ENCODE measurements at places on chromosomes 2 and 18.

GRCh38 chr2:28395334-28396061 is 2.8 kb downstream of the FOSL2 start:
- DNase-seq = no peak

DNA sequence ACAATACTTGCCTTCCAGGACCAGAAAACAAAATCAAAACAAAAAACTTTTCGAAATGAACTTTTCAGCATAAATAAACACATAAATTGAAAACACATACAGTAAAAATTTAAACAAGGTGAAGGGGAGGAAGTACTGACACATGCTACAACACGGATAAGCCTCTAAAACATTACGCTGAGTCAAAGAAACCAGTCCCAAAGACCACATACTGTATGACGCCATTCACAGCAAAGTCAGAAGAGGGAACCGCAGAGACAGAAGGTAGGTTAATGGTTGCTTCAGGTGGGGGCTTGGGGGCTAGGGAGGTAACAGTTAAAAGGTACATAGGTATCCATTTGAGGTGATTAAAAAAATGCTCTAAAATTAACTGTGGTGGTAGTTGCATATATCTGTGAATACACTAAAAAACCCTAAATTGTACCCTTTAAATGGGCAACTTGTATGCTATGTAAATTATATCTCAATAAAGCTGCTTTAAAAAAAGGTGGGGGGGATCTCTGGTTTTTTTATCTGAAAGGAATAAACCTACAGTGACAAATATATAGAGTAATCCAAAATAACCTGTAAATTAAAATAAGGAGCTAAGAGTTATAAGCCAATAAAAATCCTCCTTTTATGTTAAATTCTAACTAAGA is 7.1 kb downstream of the COX7A2L start:
- no peak for DNase-seq

DNA sequence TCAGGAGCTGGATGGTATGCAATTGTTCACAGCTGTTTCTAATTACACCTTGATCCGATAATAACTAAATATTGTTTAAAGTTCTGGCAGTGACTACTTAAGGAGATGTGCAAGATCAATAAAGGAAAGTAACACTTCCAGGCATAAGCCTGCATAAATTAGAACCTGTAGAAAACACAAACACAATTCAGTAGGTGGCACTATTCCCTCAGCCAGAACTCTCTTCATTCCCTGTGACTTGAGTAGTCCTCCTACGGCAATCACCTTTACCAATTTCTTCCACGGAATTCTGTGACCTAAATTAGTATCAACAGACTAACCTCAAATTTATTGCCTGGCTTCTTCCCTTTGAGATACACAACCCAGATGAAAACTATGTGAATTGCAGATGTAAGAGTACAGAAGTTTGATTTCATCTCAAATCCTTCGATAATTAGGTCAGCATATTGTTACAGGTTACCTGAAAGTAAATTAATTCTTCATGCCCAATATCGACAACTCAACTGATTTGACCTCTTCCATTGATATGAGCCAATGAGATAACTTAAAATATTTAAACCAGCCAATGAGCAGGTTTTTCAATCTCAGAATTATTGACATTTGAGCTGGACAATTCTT is 137.8 kb downstream of the PID1 start:
- no peak for DNase-seq

DNA sequence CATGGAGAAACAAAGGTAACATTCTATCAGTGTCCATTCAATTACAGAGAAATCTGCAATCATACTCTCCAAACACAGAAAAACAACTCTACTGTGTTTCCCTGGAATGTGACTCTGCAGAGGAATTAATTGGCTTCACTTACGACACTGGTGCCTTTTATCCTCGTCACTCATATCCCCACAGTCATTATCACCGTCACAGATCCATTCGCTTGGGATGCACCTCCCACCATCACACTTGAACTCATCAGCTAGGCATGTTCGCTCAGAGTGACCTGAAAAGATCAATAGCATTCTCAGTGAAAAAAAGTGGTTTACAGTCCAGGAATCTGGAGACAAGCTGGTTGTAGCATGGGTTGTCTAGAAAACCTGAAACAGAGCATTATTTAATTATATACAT is 124.3 kb downstream of the DHRS9 start:
- DNase-seq = no peak

GRCh38 chr18:44871771-44872170 is 191.1 kb downstream of the SETBP1 start:
- DNase-seq = no peak

DNA sequence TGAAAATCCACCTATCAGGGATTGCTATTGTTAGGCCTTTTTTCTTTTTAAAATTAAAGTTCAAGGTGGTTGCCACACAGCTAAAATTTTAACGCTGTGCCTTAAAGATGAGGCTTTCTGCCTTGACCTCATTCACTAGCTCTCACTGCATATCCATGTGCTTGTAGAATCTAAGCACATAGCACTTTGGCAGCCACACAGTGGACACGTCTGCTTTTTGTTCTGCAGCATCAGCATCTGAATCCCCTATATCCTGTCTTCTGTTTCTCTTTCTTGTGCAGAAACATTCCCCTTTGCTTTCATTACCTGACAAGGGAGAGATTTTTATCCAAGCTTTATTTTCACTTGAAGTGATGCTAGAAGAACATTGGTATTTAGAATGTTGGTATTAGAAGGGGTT is 38.1 kb downstream of the RALB start:
- DNase-seq = no peak

DNA sequence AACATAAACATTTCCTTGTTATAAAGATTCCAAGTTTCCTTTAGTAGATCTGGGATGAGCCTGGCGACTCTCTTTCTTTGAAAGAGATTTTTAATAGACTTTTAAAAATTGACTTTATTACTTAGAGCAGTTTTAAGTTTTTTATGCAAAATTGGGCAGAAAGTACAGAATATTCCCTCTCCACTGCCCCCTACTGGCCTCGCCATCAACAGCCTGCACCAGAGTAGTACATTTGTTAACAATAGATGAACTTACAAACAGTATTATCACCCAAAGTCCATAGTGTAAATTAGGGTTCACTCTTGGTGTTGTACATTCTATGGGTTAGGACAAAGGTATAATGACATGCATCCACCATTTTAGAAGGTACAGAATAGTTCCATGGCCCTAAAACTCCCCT is 3.9 kb downstream of the MAP3K19 start:
- DNase-seq = no peak

- no peak for DNase-seq
Measured at GRCh38 chr18:23350188-23350587, 102.9 kb upstream of the RIOK3 start.

DNA sequence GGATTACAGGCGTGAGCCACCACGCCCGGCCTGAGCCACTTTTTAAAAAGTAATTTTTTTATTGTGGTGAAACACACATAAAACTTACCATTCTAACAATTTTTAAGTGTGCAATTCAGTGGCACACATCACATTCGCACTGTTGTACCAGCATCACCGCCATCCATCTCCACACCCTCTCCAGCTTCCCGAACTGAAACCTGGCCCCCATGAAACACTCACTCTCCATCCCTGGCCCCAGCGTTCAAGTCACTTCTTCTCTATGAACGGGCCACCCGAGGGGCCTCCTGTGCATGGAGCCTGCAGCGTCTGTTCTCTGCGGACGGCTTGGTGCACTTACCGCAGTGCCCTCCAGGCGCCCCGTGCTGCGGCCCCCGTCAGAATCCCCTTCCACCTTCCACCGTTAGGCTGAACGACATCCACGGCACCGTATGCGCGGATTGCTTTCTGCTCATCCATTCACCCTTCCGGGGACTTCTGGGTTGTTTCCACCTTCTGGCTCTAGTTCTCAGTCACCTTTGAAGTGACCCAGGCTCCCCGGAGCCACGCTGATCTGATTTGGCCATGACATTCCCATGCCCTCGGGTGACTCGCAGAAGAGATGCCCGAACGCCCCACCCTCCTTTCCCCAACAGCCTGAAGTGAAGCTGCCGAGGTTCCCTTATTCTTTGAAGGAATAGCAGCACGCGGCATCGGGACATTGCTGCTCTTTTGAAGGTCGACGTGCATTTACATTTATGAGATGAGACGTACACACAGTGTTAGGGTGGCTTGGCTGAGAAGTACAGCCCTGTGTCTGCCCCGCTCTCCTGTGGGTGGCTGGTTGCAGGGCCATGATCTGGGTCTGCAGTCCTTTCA is 134.4 kb downstream of the MBP start:
- DNase-seq = no peak

DNA sequence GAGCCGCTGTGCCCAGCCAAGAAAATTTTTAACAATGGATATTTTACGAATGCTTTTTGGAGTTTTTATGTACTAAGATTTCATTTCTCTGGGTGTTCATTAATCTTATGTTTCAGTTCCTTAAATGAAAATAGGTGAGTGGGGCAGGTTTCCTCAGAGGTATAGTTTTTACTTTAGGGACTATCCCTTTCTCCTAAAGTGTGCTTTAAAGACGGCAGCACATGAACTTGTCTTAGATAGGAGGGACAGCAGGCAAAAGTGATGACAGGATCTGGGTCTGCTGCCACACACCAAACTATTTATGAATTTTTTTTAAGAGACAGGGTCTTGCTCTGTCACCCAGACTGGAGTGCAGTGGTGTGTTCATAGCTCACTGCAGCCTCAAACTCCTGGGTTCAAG is 8.0 kb upstream of the REL start:
- DNase-seq = no peak

DNA sequence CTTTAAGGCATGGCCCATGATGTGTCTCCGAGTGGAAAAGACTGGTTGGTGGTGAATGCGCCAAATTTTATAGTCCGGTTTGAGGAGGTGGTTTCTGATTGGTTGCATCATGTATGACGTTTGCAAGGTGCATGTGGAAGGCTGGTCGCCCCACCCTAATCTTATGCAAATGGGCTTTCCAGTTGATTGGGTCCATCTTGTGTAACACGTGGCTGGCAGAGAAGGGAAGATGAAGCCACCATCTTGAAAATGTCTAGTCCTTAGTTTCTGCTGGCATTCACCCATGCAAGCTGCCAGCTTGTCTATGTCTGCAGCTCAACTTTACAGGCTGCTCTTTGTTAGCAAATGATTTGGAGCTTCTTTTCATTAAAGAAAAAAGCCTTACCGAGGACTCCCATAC is 132.2 kb downstream of the PIK3C3 start:
- DNase-seq = no peak

- DNase-seq = no peak
Measured at GRCh38 chr18:34364699-34365098, 140.0 kb upstream of the NOL4 start.

DNA sequence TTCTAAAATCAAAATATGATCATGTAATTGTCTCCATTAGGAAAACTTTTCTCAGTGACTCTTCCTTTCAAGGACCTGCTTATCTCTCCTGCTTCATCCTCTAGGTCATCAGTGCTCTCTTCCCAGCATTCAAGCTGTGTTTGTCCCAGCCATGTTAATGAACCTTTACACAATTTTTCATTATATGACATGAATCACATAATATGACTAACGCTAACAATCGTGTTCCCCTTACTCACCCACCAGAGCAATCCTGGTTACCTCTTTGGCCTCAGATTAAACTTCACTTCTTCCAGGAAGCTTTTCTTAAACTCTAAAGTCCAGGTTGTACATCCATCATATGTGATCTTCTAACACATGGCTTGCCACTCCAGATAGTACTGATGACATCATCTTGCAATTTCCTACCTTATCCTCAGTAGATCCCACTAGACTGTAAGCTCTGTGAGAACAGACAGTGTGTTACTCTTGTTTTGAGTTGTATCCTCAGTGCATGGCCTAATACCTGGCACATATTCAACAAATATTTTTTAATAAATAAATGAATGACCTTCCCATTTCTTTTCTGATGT is 882.9 kb upstream of the ZEB2 start:
- no peak for DNase-seq

- DNase-seq = no peak
Measured at GRCh38 chr2:233758849-233759248, 1.2 kb upstream of the UGT1A1 start.

DNA sequence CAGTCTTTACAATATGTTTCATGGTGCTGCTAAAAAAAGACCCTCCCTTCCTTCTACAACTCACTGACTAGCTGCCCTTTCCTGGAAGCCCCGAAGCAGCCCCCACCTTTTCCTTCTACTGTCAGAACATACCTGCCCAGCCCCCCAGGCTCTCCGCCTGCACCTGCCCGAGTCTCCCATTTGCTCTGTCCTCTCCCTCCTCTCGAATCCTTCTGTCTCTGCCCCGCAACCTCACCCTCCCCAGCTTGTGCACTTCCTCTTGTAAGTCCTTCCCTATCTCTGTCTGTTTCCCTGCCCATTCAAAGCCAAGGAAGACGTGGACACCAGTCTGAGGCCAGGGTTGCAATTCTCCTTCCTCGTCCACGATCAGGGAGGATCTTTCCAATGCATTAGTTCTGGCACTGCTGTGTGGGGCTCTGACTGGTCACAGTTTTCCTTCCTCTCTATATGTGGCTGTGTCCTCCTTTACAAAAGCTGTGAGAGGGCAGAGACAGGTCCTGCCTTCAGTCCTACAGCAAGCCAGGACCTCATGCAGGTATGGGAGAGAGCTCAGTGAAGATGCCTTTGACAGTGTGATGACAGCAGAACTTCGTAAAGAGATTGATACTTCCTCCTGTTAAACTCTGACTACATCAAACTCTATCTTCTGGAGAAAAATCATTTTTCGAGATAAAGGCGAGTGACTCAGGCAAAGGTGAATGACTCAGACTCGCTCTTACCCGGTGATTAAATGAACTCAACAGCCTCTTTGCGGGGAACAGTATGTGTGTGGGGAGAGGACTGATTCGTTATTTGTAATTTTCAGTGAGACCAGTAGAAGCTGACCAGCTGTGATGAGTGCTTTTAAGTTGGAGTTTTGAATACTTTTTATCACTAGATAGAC is 14.2 kb downstream of the TNFRSF11A start:
- no peak for DNase-seq

- DNase-seq = no peak
Measured at GRCh38 chr2:210157526-210157925, 13.7 kb downstream of the KANSL1L start.

DNA sequence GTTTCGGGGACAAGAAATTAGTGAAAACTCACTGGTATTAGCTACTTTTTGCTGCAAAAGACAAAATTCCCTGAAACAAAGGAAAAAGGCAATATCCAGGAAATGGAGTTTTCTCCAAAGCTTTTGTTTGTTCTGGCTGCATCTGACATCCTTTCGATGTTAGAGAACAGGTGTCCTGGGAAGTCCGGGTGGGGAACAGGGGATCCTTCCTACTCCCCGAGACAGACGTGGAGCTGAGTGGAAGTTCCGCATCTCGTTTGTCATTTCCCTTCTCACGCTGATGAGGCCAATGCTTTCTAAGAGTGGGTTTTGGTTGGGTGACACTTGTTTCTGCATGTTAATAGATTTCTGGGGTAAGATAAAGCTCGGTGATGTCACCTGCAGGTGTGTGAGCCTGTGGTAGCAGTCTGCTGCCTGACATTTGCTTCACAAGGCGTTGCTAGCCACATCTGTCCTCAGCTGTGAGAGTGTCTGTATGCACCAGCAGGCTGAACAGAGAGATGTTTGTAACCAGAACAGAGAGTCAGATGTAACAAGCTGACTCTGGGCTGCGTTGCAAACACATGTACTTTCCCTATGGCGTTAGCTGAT is 125.9 kb downstream of the ACOXL start:
- DNase-seq = no peak

DNA sequence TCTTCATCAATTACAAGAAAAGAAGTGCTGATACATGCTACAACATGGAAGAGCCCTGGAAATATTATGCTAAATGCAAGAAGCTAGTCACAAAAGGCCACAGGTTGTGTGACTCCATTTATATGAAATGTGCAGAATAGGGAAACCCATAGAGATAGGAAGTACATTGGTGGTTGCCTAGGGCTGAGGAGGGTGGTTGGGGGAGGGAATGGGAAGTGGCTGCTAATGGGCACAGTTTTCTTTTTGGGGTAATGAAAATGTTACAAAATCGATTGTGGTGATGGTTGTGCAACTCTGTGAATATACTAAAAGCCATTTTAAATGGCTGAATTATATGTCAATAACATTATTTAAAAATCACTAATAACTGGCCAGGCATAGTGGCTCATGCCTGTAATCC is 24.3 kb upstream of the RESP18 start:
- no peak for DNase-seq
